EL (cell line): ENCODE measurements at places on chromosomes 16 and 17.

- peak; percentile 92 for DNase-seq
These were observed 55.1 kb downstream of the PLD6 start for GRCh38 chr17:17151055-17151454.

DNA sequence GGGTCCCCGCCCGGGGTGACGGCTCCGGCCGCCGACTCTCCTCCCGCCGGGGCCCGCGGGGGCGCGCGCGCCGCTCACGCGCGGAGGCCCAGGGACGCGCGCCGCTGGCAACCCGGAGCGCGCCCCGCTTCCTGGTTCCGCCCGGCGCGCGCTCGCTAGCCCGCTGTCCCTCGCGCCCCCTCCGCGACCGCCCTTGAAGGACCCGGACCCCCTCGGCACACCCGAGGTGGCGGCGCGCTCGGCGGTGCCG is at the start of gene STAT5B:
STAT5B (minus strand) TSS at position 33 of the 250 bp plus-strand sequence. CDS start 44,264 bp downstream, outside the sequence.
- peak; percentile 66 for DNase-seq

- no peak for DNase-seq
These were observed 4.7 kb upstream of the CACNG4 start for GRCh38 chr17:66959641-66960375.

DNA sequence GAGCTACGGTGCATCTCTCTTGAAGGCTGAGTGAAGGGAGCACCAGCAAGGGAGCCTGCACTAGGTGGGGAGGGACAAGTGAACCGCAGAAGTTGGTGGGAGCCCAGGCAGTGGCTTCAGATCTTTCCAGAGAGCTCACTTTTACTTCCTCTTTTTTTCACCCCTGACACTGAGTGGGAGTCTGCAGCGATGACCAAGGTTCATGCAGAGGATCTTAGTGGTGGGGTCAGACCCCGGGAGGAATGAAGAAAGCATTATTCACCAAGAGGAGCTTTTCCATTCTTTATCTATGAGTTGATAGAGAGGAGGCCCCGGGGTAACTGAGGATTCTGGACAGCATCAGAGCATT is 3.0 kb upstream of the CCL2 start:
- no peak for DNase-seq

DNA sequence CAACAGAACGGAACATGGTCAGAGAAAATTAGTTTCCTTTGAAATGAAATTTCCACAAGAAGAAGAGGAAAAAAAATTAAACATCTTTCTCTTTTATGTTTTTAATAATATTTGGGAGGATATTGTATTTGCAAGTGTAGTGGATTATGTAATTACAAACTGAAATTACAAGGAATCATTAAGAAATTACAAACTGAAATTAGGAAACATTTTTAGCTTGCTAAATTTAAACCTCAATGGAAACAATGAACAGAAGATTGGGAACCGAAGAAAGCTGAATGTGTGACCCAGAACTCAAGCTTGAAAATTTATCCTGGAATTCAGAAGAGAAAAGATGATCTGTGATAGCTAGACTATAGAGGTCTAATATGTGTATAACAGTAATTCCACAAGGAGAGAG is 4.4 kb upstream of the PIK3R5 start:
- DNase-seq, result no peak
